ENCODE measurements at places on chromosomes 16 and 17.

GRCh38 chr17:31248986-31249834 is 47.8 kb downstream of the OMG start:
- no peak for DNase-seq

- DNase-seq: no peak
Measured at GRCh38 chr16:6625606-6626005, 707.0 kb upstream of the RBFOX1 start.

- DNase-seq: no peak
Measured at GRCh38 chr16:65409510-65409909, 287.6 kb upstream of the CDH11 start.

DNA sequence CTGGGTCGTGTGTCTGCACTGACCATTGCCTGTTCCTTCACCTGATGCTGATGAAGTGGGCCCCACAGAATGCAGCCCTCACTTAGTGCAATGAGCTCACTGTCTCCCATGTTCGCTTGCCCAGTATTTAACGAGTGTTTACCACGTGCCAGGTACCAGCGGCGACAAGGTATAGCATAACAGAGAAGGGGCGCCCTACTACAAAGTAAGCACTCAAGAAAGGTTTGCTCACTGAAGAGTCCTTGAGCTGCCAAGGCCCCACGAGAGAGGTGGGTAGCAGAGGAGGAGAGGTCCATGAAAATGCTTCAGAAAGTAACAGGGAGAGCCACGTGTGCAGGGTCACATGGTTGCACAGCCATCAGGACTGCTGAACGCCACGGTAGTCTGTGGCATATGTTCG is 230.0 kb downstream of the NTN1 start:
- no peak for DNase-seq

DNA sequence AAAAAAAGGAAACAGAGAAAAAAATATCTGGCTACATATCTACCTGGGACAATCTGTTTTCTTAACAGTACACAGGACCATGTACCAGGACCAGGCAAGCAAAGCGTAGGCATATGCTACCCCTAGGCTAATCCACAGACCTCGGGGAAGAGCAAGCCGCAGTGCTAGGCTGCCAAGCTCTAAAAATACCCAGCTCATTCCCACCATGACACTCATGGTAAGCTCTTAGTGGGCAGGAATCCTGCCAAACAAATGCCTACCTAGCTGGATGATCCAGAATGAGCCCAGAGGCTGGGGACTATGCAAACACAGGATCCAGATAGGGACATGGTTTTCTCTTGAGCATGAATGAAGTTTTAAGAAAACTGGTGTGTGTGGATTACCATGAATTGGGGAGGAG is 95.6 kb downstream of the GRIN2A start:
- no peak for DNase-seq

DNA sequence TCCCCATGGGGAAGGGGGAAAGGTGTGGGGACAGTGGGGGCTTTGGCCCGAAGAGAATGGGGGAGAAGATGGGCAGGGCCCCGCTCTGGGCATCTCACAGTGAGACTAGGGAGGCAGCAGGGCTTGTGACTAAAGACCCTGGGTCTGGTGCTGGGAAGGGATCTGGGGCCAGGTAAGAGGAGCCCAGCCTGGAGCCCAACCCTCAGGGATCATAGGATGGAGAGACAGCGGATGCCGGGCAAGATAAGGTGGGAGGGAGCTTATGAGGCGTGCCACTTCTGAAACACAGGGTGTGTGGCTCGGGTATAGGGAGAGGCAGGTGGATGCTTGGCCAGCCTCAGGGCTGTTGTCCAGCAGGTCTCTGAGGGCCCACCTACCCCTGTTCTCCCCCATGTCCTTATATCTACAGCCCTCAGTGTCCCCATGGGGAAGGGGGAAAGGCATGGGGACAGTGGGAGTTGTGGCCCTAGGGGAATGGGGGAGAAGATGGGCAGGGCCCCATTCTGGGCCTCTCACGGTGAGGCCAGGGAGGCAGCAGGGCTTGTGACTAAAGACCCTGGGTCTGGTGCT is 15.4 kb downstream of the USP6 start:
- no peak for DNase-seq

DNA sequence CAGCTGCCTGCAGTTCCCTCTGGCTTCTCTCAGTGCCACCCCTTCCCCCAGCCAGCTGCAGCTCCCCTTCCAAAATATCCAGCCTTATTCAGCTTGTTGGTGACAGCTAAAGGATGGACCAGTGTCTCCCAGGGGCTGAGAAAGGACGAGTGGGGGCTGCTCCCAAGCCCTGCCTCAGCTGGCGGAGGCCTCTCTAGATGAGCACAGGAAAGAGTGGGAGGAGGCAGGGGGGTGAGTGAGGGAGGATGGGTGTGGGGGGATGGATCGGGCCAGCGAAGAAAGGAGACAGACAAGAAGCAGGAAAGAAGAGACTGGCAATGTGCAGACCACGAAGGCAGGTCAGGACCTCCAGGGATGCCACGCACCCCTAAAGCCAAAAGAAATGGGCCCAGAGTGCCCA is 17.5 kb downstream of the PIPOX start:
- DNase-seq: no peak

DNA sequence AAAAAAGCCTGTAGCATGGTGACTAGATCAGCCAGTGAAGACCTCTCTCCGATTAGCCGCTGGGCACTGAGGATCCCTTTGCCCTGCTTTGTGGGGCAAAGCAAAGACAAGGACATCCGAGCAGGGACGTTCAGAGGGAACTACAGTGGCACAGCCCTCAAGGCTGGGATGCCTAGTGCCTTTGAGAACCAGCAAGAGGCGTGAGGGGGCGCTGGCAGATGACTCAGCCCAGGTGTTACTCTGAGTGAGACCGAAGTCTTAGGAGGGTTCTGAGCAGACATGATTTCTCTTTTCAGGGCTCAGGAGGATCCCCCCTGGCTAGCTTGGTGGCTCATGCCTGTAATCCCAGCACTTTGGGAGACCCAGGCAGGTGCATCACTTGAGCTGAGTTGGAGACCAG is 178.6 kb downstream of the CPPED1 start:
- DNase-seq: peak; percentile 30

DNA sequence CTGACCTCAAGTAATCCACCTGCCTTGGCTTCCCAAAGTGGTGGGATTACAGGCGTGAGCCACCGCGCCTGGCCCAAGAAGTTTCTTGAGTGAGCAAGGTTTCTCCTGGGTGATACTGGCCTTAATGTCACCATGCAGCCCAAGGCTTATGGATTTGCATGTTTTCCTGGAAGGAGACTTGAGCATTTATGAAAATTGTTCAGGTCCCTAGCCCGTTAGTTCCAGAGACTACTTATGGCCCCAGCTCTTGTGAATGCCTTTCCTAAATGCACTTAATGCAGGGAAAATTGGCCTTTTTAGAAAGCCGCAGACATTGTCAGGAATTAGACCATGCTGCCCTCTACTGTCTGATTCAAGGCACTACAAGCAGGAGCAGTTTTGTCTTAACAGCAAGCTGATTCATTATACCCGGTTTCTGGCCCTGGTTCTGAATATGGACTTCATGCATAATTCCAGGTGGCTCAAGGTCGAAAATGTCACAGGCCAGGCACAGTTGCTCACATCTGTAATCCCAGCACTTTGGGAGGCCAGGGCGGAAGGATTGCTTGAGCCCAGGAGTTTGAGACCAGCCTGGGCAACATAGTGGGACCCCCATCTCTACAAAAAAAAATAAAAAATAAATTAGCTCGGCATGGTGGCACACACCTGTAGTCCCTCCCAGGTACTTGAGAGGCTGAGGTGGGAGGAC is 91.3 kb downstream of the SNX29 start:
- DNase-seq: peak; percentile 37

GRCh38 chr16:79519448-79519847 is 81.1 kb downstream of the MAF start:
- no peak for DNase-seq

- DNase-seq: peak; percentile 21
Measured at GRCh38 chr17:18261146-18261515, 669 bp downstream of the MIEF2 start.

DNA sequence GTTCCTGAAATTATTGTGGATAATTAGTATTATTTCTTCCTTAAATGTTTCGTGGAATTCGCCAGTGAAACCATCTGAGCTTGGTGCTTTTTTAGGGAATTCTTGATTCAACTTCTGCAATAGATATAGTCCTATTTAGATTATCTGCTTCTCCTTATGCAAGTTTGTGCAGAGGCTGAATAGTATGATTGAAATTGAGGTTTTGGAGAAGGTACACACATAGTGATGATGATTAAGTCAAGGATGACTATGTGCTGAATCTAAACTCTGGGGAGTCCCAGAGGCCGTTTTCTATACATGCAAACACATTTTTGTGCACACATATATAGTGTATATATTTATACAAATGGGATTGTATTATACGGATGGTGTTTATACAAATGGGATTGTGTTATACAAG is 5.2 kb upstream of the MYH4 start:
- DNase-seq: no peak

DNA sequence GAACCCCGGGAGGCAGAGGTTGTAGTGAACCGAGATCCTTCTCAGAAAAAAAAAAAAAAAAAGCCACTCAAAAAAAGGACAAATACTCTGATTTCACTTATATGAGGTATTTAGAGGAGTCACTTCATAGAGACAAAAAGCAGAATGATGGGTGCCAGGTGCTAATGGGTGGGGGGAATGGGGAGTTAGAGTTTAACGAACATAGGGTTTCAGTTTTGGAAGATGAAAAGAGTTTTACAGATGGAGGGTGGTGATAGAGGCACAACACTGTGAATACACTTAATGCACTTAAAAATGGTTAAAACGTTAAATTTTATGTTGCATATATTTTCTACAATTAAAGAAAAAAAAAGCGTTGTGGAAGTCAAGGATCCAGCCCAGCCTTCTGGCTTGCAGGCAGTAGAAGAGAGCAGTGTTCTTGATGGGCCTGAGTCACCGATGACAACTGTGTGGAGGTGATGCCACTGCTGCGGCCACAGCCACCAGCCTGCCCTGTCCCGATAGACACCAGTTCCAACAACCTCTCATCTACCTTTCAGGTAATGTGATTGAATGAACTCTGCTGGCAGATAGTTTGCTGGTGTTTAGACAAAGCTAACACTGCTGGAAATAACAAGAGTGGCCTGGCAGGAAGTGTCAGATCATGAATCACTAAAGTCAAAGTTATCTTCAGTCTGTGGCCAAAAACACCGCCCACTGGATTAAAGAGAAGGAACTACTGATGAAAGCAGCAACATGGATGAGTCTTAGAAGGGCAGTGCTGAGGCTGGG is 49.9 kb upstream of the COX10 start:
- no peak for DNase-seq

DNA sequence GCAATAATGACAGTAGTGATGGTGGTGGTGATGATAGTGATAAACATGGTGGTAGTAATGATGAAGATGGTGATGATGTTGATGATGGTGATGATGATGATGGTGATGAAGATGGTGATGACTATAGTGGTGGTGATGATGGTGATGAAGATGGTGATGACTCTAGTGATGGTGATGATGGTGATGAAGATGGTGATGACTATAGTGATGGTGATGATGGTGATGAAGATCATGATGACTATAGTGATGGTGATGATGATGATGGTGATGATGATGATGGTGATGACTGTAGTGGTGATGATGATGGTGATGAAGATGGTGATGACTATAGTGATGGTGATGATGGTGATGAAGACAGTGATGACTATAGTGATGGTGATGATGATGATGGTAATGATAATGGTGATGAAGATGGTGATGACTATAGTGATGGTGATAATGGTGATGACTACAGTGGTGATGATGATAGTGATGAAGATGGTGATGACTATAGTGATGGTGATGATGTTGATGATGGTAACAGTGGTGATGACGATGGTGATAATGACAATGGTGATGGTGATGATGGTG is 35.6 kb downstream of the DYNLRB2 start:
- DNase-seq: no peak

- DNase-seq: no peak
Measured at GRCh38 chr17:56636265-56636664, 42.8 kb downstream of the NOG start.

GRCh38 chr17:44314869-44315661 is 6.7 kb downstream of the RUNDC3A start:
- DNase-seq: peak; percentile 53

- DNase-seq: no peak
Measured at GRCh38 chr16:70779361-70779760, 21.6 kb downstream of the VAC14 start.

DNA sequence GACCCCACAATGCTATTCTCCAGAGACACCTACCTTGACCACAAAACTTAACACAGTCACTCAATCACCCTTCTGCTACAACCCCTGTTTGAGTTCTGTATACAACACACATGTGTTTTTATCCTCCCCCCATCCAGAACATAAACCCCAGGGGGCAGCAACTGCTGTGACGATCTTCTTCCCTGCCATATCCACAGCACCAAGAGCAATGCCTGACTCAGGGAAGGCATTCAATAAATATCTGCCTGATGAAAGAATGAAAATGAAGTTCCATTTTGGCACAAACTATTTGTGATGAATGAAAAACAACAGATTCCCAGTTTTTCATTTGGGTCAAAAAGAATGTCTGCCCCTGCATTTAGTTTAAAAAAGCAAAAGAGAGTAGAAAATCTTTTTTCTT is 27.0 kb downstream of the ASIC2 start:
- no peak for DNase-seq

- no peak for DNase-seq
Measured at GRCh38 chr16:30669903-30670824, 11.9 kb downstream of the FBRS start.

GRCh38 chr17:54902017-54902416 is 1.4 kb downstream of the TOM1L1 start:
- no peak for DNase-seq
